Calu3 (cell line): ENCODE measurements at places on chromosomes 11 and 22.
A peak's percentile ranks its signal among the peaks of the same experiment; 100 is the strongest.

DNA sequence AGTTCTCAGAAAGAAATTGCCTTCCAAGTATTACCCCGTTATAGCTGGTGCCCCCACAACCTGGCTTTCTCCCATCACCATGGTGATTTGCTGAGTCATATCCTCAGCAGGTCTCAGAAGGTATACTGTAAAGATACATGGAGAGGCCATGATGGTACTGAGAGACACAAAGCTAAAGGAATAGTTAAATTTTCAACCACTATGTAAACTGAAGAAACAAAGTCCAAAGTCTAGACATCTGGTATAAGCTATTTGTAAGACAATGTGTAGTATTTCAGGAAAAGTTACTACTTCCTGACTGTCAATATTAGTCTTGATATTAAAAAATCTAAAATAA lies 377.1 kb downstream of the DCDC1 start:
- DNase-seq, result no peak

- no peak for DNase-seq
These were observed 8.7 kb upstream of the RGL4 start for GRCh38 chr22:23682077-23682476.

DNA sequence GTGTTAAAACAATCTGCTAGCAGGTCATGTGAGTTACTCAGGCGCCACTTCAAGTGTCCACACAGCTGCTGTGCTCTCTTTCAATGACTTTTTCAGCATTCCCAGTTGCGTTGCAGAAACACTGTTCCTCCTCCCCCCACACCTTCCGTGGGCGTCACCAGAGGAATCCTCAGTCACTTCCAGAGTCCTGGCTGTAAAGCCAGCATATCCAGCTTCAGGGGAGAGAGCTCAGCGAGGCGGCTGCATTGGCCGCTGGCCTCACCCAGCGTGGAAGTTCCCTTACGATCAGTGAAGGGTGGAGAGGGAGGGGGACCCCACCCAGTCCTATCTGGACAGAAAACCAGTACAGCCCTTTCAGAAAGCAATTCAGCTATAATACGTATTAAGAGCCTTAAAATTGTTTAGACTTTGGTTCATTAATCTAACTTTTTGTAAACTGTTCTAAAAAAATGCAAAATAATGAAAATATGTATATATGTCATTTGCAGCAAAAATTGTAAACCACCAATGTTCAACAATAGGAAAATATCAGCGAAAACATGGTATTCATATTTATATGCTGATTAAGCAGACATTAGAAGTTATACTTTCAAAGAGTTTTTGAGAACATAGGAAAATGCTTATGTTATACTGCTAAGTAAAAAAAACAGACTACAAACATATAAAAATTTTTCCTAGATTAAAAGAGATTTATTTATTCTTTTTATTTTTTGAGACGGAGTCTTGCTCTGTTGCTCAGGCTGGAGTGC lies 2.8 kb upstream of the ANO9 start:
- no peak for DNase-seq

- no peak for DNase-seq
These were observed 200.2 kb upstream of the SORL1-AS1 start for GRCh38 chr11:121652971-121653370.

- DNase-seq, result no peak
These were observed 99.7 kb downstream of the CWF19L2 start for GRCh38 chr11:107357877-107358276.

DNA sequence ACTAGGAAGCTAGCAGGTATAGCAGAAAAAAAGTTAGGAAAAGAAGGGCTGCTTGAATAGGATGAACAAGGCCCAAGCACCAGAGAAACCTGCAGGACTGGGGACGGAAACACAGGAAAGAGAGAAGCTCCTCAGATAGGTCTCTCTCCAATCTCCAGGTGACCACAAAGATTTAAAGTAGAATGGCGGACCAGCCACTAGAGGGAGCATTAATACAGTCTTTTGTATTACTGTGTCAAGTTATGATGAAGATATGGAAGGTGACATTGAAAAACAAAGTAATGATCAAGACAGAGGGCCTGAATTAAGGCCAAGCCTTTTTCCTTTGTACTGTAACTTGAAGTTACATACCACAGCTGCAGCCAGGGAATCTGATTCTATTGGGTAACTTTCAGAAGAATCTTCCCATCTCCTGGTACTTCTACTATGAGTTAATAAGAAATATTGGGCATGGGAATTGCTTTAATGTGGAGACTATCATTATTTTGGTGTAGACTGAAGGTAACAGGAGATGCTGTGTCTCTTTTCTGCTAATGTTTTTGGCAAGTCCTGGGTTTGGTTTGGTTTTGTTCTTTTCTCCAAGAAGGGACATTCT lies 33.8 kb downstream of the OR2AG2 start:
- peak; percentile 50 for DNase-seq

- DNase-seq, result no peak
These were observed 1.9 kb downstream of the TTC12 start for GRCh38 chr11:113316256-113316655.

- DNase-seq, result no peak
These were observed 8.3 kb upstream of the DCHS1 start for GRCh38 chr11:6663794-6664469.

GRCh38 chr22:35397095-35397904 lies 2.6 kb upstream of the MCM5 start:
- no peak for DNase-seq

DNA sequence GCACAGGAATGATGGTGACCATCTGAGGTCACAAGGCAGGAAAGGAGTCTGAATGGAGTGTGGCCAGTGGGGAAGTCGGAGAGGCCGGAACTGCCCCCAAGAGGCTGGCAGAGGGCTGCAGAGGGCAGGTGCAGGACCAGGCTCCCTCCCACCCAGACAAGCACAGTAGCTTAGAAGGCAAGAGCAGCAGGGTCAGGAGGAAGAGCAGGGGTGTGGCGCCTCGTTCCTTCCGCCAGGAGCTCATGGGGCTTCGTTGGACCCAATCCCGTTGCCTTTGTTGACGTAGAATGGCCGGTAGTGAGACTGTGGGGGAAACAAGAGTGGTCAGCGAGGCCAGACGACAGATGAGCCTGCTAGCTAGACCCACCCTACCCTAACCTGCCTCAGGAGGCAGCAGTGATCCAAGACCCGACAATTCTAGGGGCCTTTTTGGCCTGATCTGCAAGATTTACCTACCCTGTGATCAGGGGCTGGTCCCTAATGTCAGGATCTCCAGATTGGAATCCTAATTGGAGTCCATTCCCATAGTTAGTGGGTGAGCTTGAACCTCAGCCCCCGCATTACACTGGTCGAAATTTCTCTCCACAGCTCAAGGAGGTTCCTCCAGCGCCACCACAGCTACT lies 25.6 kb downstream of the TRIM29 start:
- no peak for DNase-seq

DNA sequence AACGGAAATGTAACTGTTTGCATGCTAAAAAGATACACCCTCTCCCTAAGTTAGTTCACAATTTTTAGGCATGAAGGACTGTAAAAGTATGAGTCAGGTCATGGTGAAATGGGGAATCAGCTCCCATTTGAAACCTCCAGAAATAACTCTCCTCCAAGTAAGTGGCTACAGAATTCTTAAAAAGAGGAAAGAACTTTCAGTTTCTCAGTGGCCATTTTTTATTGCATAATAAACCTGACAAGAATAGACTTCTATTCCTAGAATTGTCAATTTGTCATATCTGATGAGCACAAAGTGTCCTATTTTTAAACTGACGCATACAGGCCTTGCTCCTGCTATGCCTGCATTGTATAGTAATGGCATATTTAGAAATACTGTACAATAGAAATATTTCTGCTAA lies 612.2 kb downstream of the CNTN5 start:
- DNase-seq, result no peak

DNA sequence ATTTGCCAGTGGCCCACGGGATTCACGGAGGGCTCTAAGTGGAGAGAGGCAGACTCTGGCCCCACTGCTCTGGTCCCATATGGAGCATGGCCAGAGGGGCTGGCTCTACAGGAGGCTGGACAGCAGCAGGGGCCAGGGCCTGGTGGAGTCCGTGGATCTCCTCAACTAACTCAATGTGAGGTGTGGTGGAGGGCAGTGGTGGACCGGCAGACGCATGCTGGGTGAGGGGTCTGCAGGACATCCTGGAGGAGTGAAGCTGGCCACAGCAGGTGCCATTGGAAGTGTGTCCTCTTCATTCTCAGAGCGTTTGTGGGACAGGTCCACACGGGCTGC lies 15.6 kb downstream of the IGF2 start:
- no peak for DNase-seq

DNA sequence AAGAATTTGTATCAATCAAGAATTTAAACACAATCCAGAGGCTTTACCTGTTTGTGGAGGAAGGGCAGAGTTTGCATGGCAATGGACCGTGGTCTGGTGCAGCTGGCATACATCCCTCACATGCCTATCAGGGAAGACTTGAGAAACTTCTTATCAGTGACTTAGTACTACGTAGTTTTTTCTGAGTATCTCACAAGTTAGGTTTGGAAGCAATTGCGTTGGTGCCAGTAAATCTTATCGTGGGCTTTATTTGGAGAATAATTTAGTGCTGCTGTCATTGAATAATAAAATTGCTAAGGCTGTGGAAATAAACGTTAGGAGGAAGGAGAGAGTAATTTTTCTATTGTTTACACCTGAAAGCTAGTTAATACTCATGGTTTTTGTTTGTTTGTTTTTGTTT lies 72.3 kb downstream of the PRMT3 start:
- no peak for DNase-seq

GRCh38 chr11:131913267-131913666 lies 542.9 kb downstream of the NTM start:
- no peak for DNase-seq

DNA sequence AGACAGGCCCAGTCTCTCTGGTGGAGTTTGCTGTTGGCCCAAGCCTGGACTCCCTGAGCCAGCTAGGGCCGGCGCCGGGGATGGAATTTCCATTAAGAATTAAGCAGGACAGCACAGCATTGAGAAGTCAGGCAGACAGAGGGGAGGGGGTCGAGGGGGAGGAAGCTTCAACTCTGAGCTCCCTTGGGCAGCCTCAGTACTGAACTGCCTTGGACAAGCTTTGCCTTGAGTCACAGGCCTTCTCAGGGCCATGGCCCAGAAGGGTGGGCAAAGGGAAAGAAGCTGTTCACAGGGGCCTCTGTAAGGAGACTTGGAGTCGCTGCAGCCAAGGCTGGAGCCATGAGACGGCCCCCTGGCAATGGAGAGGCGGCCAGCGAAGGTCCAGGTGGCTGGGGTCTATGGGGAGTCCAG lies 2.6 kb upstream of the INSC start:
- DNase-seq, result no peak

- no peak for DNase-seq
These were observed 3.5 kb upstream of the TCF20 start for GRCh38 chr22:42273855-42274451.
